CD4-positive, alpha-beta T cell treated with Interleukin-15 for 4 hours (primary cell): ENCODE measurements at places on chromosomes 1 and 21.

GRCh38 chr1:203521074-203521794 is 27.3 kb downstream of the OPTC start:
- DNase-seq, result no peak

DNA sequence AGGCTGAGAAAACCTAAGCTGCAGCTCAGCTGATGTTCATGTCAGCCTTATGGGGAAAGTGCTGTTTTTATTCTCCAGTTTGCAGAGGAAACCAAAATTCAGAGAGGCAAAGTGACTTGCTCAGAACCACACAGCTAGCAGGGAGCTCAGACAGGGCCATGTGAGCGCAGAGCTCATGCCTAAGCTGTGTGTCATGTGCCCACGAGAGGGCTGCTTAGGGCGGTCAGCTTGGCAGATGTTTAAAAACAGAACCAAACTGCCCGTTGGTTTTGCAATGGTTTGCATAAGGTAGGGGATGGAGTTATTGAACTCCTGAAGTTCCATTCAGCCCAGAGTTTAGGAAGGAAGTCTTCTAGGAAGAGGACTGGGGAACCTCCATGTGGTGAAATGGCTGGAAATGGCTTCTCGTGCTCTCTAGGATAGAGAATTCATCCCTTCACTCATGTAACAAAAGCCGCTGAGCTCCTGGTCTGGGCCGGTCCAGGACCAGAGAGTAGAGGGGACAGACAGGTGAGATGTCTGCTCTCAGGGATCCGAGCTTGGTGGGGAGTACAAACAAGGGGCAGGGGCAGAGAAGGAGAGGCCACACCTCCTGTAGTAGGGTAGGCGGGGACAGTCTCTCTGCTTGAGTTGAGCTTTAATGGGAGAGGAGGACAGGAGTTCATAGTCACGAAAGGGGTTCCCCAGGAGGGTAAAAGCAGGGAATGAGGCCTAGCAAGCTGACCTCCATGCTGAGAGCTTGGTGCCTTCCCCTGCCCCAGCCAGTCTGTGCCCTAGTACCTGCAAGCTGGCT is 46.9 kb downstream of the ARHGEF10L start:
- no peak for DNase-seq

- peak; percentile 80 for DNase-seq
Observed at GRCh38 chr1:40508375-40509341, at the start of gene EXO5. Gene EXO5 (plus strand): TSS chr1:40508767. CDS start chr1:40514545, 5,778 bp downstream.

DNA sequence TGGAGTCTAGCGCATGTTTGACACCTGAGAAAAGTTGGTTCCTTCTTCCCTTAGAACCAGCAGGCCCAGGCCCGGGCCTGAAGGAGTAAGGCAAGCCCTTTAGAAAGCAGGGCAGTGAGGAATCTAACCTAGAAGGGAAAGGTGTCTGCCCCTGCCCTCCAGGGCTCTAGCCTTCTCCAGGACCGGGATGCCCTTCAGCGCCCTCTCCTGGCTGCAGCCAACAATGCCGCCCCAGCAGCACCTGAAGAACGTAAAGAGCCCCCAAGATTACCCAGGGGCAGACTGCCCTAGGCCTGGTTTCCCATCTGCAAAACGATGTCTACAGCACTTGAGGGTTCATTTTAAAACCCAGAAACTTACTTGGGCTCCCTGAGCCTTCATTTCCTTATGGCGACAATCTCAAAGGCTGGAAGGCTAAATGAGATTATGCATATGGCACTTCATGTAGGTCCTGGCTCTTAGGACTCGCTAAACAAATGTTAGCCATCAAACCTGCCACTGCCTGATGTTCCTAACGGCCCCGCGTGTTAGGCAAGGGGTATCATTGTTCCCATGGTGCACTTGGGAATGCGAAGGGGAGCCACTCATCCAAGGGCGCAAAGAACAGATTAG is 106.7 kb upstream of the KLHDC7A start:
- no peak for DNase-seq

GRCh38 chr1:36643371-36644270 is 160.9 kb upstream of the CSF3R start:
- DNase-seq, result no peak

GRCh38 chr21:32463889-32464300 is 51.4 kb downstream of the EVA1C start:
- no peak for DNase-seq
